ENCODE measurements at places on chromosomes 4 and X.

- DNase-seq = no peak
Observed at GRCh38 chrX:42519666-42520231, 258.2 kb downstream of the PPP1R2C start.

- peak; percentile 34 for DNase-seq
Observed at GRCh38 chr4:82797405-82798111, 1.0 kb downstream of the SCD5 start.

- DNase-seq = no peak
Observed at GRCh38 chr4:26267087-26267486, 53.7 kb upstream of the RBPJ start.

DNA sequence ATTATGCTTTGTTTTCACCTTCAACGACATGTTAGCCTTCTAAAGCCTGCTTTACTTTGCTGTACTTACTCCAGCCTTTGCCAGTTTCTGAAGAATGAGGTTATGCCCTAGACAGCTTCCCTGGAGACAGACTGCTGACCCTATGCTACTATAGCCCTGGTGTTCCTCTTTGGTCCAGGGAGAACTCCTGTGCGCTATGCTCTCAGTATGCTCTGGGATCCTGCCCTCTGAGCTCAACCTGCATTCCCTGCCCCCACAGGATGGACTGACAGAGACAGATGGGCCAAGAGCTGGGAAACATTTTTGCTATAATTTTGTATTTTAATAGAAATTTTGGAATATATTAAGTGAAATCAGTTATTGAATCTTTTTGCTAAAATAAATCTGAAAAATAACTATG lies 425.9 kb downstream of the TMA16 start:
- no peak for DNase-seq

- DNase-seq = no peak
Observed at GRCh38 chr4:105859233-105859632, 36.0 kb upstream of the NPNT start.

- no peak for DNase-seq
Observed at GRCh38 chr4:184838249-184839074, 12.7 kb upstream of the ACSL1 start.

GRCh38 chr4:61468024-61468720 lies 268.0 kb downstream of the ADGRL3 start:
- DNase-seq = no peak

- peak; percentile 68 for DNase-seq
Observed at GRCh38 chrX:150897421-150898320, 797 bp downstream of the CD99L2 start.

DNA sequence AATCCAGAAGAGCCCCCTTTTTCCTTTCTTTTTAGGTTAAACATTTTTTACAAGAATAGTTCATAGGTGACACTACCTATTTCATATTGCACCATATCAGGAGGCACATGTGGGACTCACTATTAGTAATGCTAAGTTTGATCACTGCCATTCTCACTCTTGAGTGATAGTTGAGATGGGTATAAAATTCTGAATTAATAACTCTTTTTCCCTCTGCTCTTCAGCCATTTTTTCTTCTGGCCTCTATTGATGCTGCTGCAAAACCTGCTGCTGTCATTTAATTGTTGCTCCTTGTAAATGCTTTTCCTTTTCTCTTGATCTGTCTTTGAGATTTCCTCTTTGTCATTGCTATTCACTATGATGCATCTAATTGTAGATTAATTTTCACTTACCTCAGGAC lies 482.0 kb downstream of the MID1IP1 start:
- no peak for DNase-seq

- peak; percentile 58 for DNase-seq
Observed at GRCh38 chr4:183905081-183905592, at the start of gene STOX2. Gene STOX2 (plus strand): TSS chr4:183905307. CDS start chr4:183906791, 1,484 bp downstream.

GRCh38 chrX:135707880-135708279 lies 5.6 kb upstream of the CT45A1 start:
- DNase-seq = no peak
